GDM1 (cell line): ENCODE measurements at places on chromosomes 11 and 22.
A peak's percentile ranks its signal among the peaks of the same experiment; 100 is the strongest.

DNA sequence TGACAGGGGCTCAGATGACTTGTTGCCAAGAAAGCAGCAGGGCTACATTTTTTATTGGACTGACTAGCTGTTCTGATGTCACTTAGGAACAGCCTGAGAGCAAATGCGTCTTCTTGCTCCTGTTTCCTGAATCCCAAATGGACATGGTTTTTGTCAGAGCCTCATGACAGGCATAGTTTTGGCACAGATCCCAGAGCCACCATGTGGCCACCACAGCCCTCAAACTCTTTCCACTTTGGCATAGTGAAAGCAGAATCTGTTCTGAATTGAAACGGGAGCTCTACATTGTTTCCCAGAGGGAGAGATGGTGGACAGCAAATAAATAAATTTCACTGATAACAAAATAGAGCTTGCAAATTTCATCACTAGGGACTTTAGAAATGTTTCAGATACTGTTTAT is 222.2 kb downstream of the C11orf87 start:
- no peak for DNase-seq

DNA sequence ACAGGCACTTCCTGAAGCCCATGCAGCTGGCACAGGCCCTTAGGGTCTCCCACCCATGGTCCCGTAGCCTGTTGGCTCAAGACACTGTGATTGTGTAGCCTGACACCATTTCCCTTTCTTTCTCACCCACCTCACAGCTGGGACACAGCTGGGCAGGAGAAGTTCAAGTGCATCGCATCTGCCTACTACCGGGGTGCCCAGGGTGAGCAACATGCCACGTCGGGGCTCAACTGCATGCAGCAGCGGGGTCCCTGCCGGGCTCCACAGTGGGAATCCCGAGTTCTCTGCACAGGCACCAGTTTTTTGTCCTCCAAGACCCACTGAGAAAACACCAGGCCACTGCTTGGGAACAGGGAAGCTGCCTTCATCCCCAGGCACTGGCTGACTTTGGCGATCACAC is 10.6 kb downstream of the RAB36 start:
- no peak for DNase-seq

- no peak for DNase-seq
Observed at GRCh38 chr11:108218455-108218854, 4.0 kb downstream of the NPAT start.

- no peak for DNase-seq
Observed at GRCh38 chr11:26571861-26572654, at the start of gene MUC15. Gene MUC15 (minus strand): TSS chr11:26572263. CDS start chr11:26567094, 5,169 bp downstream.

DNA sequence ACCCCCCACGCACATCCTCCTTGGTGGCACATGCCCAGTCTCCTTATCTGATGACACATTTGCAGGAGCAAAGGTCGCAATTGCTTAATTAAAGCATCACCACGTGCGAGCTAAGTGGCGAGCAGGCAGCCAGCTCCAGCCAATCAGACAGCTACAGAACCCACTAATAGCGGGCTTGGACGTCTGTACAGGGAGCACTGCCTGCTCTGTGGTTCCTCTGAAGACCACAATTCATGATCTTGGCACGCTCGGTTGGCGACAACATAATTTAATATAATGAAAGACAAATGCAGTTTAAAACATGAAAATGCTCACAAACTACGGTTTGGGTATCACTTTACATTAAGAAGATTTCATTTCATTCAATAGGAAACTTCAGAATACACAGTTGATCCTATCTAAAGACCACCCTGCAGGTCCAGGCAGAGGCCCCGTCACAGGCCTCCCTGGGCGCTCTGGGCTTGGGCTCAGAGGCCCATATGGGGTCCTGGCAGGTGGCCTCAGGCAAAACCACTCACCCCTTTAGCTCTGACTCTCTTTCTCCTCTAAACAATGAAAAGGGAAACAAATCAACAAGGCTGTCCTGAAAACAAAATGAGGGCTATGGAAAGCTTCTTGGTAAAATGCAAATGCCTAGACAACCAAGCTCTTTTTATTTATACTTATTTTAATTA is 10.4 kb downstream of the PACSIN2 start:
- no peak for DNase-seq

GRCh38 chr11:30585125-30585891 is 845 bp downstream of the MPPED2 start:
- DNase-seq: no peak

GRCh38 chr11:8649361-8649760 is 33.1 kb downstream of the TRIM66 start:
- DNase-seq: no peak

DNA sequence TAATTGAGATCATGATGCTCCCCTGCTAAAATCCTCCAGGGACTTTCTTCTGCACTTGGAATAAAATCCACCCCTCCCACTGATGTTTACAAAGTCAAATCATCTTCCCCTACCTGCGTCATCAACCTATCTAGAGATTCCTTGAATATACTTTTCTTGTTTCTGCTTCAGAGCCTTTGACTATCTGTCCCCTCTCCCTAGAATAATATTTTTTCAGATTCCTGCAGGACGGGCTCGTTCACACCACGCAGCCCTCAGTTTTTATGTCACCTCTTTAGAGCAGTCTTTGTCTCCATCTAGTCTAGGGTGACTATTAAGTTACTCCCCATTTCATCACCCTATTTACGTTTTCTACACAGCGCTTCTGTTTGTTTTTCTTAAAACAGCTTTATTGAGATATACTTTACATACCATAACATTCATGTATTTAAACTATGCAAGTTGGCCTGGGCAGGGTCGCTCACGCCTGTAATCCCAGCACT is 94.8 kb upstream of the SESN3 start:
- DNase-seq: no peak

DNA sequence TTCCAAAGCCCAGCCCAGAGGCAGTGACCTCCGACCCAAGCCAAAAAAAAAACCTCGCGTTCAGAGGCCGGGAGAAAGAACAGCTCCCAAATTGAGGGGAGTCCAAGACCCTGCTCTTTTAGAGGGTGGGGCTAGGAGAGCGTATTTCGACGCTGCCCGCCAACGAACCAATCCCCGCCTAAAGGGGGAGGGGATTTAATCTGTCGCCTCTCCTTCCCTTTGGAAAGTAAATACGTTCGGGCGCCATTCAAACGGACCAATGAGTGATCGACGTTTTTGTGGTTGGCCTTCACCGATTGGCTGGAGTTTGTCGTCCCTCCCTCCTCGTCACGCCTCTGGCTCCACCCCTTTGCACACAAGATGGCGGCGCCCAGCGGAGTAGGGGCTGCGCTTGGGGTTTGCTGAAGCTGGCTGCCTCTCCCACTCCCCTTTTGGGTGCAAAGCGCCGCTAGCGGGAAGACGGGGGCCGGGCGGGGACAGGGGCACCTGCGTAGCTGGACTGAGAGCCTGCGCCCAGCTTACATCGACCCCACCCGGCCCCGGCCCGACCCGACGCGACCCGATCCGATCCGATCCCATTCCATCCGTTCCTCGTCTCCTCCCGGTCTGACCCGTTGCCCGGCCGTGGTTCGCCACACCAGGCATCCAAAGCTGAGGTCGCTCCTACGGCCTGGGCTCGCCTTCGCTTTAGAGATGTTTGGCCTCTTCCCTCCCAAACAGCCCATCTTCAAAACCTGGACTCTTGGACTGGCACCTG is at the start of gene RNF26:
TSS of gene RNF26 (plus strand) at position 354 of the 757 bp plus-strand sequence. CDS start 596 bp downstream, outside the sequence.
- DNase-seq: peak; percentile 94

DNA sequence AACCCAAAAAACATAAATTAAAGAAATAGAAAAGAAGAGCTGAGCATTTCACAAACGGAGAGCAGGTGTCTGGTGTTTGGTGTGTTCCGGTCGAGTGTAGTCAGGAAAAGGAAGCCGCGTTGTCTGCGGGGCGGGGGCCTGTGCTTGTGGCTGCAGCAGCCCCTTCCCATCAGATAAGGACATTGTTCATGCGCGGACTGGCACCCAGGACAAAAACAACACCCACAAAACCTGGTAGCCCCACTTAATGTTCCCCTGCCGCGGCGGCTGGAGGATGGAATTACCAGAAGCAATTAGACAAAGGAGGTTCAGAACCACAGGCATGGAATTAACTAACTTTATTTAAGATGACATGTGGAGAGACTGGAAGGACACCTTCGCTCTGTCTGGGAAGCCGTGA is 29.9 kb downstream of the KRTAP5-5 start:
- DNase-seq: no peak

GRCh38 chr11:32935462-32936029 is 42.9 kb downstream of the QSER1 start:
- DNase-seq: no peak

GRCh38 chr11:95516786-95517185 is 272.8 kb downstream of the FAM76B start:
- no peak for DNase-seq

DNA sequence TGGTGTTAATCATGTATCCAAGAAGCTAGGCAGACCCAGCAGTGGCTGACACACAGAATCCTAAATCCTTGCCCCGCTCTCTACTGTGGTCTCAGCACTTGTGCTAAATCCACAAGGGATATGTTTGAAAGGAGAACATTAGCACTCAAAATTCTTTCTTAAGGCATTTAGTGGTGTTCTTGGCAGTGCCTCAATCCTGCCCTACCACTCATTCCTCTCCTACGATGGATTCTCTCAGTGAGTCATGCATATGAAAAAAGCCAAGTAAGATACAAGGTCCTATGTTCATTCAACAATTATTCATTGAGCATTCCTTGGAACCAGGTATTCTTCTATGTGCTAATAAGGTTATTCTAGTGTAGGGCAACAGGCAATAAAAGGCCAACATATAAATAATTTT is 31.2 kb downstream of the RRP8 start:
- DNase-seq: no peak

DNA sequence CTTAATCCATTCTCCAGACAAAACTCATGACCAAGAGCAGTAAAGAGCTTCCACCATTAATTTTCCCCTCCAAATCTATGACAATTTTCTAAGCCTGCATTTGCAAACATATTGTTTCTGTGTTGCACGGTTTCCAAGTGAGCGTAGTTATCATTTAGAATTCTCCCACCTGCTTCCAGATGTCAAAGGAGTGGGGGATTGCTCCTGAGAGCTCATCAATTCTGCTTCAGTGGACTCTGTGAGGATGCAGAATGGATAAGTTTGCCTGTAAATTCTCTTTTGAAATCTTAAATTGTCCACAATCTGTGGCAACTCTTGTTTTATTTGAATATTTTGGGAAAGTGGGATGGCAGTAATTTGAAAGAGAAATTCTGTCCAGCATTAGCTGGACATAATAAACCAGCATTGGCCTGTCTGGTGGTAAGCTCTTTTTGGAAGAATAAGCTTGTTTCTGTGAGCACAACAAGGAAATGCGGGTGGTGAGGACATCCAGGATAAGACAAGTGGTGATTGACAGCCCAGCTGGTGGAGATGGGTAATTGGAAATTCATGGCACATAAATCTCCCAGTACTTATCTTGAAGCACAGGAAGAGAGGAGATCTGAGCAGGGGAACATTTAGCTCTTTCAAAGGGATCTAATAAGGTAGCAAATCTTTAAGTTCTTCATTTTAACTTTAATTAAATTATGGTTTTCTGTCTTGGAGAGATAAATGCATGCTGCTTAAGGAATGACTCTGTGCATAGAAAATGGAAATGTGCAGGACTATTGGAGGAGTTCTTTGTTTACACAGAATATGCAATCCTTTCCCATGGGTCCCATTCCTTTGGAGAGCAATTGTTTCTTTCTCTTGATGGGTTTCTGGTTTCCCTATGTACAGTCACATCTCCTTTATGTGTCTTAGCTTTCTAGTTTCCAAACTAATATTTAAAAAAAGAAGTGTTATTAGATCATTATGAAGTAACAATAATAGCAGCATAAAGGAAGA is 73.2 kb downstream of the FAT3 start:
- no peak for DNase-seq

DNA sequence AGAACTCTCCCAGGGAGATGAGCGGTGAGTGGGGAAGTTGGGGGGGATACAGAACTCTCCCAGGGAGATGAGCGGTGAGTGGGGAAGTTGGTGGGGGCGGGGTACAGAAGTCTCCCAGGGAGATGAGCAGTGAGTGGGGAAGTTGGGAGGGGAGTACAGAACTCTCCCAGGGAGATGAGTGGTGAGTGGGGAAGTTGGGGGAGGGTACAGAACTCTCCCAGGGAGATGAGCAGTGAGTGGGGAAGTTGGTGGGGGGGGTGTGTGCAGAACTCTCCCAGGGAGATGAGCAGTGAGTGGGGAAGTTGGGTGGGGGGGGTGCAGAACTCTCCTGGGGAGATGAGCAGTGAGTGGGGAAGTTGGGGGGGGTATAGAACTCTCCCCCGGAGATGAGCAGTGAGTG is 186.5 kb downstream of the SHANK2 start:
- no peak for DNase-seq

DNA sequence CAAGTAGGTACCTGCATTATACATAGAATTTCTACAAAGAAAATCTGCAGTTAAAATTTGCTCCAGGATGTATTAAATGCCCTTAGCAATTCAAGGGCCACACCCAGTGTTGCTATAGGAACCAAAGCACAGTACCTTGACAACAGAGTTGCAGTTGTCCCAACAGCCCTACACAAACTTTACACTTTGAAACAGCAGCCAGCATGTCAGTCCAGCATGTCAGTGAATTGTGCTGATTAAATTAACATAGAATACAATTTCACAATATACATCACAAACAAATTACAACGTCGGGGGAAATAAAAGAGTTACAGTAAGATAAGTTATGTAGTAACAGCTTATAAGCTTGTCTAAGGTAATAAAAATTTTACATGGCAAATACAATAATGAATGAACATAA is 389.2 kb downstream of the SOX6 start:
- no peak for DNase-seq
